ENCODE measurements at places on chromosomes 7 and 10.

DNA sequence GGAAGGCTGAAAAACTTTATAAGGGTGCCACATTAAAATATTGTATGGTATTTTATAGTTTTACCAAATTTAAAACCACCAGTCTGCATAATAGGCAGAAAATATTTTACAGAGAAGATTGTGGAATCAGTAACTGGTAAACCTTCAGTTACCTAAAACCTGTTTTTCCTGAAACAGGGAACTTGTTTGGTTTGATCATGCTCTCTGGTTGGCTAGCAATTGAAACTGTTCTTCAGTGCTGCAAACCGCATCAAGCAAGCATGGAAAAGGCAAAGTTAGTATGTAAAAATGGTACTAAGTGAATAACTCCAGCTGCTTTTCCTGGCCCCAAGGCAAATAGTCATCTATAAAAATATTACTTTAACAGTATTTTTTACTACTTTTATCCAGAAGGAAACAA is 316.9 kb upstream of the LRRN3 start:
- DNase-seq = no peak

GRCh38 chr10:17652585-17652984 is 8.6 kb downstream of the STAM start:
- no peak for DNase-seq

- peak; percentile 26 for DNase-seq
Observed at GRCh38 chr10:104336821-104337467, 1.3 kb downstream of the ITPRIP start.

DNA sequence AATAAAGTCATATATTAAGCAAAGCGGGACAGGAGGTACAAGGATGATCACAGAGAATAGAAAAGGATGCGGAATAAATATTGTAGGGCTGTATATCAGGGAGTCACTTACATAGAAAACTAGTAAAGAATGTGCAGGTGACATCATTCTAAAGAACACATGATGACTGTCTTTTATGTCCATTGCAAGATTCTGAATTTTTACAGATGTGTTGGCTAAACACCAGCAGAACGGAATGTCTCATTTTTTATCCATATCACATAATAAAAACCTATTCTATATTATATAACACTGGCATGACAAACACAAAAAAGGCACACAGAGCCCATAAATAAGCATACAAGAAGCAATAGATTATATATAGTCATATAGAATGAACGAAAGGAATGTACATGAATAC is 319.2 kb upstream of the PLXDC2 start:
- DNase-seq = no peak

DNA sequence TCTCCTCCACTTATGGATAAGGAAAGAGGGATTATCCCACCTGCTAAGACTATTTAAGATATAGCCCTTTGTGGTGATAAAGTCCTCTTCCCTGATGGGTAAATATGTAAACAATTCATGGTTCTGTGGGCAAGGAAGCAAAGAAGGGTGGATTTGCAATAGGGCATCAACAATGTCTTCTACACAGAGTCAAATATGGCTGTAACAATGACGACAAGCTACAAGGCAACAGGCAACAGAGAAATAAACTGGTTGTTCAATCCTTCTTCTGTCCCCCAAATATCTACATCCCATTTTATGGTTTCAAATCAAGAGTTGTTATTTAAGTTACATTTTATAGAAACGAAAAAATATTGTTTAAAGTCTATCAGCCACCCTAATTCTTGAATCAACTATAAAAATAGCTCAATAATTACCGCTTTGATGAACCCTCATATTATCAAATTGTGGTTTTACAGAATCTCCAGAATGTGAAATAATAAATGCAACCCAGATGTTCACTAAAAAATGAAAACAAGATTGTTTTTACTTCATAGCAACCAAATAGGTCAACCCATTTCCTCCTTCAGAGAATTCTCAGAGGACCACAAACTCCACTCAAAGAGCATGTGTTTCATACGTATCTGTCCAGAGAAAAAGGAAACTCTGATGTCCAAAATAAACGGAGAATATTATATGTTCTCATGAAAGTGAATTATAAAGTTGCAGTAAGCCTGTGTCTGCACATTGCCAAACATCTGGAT is 13.8 kb downstream of the CYTH3 start:
- peak; percentile 64 for DNase-seq

GRCh38 chr10:93820434-93820833 is 62.7 kb downstream of the LGI1 start:
- no peak for DNase-seq

DNA sequence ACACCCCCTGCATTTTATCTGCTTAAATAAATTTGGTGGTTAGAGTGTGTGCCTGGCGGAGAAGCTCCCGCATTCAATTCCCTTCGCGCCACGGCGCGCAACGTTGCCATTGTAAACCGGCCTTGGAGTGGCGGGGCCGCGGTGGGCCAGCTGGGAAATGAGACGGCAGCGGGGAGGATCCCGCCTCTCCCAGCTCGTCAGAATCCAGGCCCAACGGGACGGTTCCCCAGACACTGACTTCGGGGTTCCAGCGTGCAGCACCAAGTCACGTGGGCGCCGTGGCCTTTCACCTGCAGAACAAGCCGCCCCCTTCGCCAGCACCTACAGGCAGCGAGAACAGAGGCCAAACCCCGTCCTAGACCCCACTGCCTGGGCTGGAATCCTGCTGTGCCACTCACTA is 103.4 kb downstream of the GRID1 start:
- DNase-seq = no peak

DNA sequence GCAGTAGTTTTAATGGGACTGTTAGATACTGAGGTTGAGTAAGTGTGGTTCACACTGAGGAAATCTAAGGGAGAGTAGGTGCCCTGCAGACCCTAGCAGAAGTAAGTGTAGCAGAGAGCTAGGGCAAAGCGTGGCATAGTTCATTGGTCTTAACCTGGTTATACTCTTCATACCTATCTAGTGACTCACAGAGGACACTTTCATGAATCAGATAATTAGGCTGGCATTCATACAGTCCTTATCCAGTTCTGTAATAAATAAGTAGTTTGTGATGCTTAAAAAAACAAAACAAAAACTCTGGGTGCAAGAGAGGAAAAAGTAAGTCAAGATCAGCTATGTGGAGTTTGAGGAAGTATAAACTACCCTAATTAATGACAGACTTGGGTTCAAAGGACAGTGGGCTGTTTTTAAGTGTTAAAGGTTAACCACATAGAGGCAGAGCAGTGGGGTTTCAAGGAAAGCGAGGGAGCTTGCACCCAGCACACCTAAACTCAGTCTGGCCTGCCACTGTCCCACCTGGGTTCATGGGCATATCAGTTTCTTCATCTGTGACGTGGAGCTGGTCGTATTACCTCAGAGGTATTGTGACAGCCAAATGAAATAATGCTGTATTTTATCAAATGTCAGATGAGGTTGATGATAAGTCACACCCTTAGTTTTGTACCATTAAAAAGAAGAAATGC is 27.1 kb downstream of the LMTK2 start:
- DNase-seq = peak; percentile 77

DNA sequence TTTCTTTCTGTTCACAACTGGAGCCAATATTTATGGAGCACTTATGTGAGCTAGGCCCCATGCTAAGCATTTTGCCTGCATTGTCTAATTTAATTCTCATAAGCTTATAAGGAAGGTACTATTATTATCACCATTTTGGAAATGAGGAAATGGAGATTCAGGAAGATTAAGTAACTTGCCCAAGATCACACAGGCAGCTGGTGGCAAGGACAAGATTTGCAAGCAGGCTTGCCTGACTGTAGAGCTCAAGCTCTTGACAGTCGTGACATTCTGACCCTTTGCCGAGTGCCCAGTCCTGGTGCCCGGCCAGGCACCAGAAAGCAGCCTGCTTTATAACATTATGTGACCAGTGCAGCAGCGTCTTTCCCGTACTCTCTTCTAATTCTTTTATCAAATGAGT is 38.2 kb downstream of the WNT2 start:
- DNase-seq = no peak

- no peak for DNase-seq
Observed at GRCh38 chr7:21408481-21408820, 19.4 kb upstream of the SP4 start.

DNA sequence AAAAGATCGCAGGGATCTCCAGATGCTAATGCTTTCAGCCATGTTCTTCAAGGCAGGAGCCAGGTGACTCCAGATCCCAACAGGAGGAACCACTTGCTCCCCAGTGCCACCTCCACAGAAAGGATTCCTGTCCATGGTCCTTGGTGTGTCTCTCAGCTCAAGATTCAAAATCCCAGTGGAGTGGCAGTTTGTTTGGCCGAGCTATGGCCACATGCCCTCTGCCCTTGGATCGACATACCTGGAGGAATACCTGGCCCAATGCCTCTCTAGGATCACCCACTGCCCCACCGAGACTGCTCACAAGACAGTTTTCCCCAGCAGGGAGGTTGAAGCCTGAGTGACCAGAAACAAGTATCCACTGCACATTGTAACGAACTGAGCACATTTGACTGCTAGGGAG is 3.9 kb upstream of the GPRIN2 start:
- no peak for DNase-seq

- no peak for DNase-seq
Observed at GRCh38 chr7:44451123-44451522, 39.3 kb downstream of the NUDCD3 start.

- no peak for DNase-seq
Observed at GRCh38 chr10:69657430-69657829, 27.4 kb downstream of the FAM241B start.

- no peak for DNase-seq
Observed at GRCh38 chr10:125157505-125157904, 2.9 kb downstream of the CTBP2 start.

GRCh38 chr7:69624435-69625230 is 26.4 kb downstream of the AUTS2 start:
- no peak for DNase-seq

GRCh38 chr7:45918556-45918955 is 2.5 kb downstream of the IGFBP3 start:
- DNase-seq = no peak

- no peak for DNase-seq
Observed at GRCh38 chr7:91285696-91286355, 21.6 kb downstream of the FZD1 start.

GRCh38 chr10:52276986-52277385 is 37.1 kb upstream of the DKK1 start:
- DNase-seq = no peak

DNA sequence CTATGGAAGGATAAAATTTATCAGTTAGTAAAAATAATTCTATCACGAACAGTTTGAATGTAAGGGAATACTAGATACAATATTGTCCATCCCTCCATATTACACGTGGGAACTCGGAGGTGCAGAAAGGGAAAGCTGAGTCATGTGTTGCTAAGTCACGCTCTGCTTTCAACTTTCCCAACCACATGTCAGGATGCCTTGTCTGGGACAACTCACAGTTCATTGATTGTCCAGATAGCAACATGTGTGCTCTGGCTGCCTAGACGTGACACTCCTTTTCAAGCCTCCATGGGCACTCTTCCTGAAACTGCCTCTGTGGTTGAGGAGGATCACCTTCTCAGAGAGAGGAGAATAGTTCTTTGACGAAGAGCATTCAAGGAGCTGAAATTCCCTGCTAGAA is 808.1 kb downstream of the GRID1 start:
- DNase-seq = no peak

- no peak for DNase-seq
Observed at GRCh38 chr10:22629852-22630233, 84.5 kb downstream of the PIP4K2A start.

- no peak for DNase-seq
Observed at GRCh38 chr7:16411391-16411790, 9.9 kb downstream of the CRPPA start.

- no peak for DNase-seq
Observed at GRCh38 chr10:125369382-125370326, 209.3 kb upstream of the CTBP2 start.

GRCh38 chr10:129888784-129889616 is 75.1 kb downstream of the EBF3 start:
- DNase-seq = peak; percentile 70

- DNase-seq = no peak
Observed at GRCh38 chr7:134899729-134900128, 86.6 kb upstream of the AGBL3 start.

- DNase-seq = no peak
Observed at GRCh38 chr7:135200821-135201331, 10.4 kb downstream of the WDR91 start.

DNA sequence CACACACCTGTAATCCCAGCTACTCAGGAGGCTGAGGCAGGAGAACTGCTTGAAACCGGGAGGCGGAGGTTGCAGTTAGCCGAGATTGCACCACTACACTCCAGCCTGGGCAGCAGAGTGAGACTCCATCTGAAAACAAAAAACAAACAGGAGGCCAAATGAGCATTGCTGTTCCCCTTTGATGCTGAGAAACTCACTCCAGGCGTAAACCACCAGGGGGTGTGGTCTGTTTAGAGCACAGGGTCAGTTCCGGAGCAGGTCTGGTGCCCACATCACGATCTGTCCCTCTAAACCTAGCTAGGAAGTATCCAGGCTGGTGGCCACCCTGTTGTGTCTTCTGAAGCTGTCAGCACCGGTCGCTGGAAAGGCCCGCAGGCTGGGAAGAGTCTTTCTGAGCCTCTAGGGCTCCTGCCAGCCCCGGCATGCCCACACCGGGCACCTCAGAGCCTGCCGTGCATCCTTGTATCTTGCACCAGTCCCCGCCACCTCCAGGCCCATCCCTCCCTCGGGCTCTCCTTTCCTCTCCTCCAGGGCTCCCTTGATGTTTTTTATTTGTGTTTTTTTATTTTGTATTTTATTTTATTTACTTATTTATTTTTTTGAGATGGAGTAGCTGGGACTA is 66.3 kb upstream of the SH2B2 start:
- DNase-seq = no peak

DNA sequence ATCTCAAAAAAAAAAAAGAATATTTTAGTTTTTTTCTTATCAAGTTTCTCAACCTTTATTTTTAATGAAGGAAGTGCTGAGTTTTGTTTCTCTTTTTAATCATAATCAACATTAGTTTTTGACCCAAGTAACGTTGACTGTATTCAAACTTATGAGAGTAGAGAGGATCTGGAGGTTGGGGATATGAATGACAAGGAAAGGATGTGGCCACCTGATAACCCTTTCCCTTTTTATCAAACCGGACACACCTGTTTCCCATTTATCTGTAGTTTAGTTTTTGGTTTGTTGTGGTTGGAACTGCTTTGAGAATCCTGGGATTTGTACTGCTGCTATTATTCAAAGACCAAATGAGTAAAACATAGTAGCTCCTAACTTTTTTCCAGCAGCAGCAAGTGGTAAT is 38.6 kb downstream of the HACD1 start:
- no peak for DNase-seq

DNA sequence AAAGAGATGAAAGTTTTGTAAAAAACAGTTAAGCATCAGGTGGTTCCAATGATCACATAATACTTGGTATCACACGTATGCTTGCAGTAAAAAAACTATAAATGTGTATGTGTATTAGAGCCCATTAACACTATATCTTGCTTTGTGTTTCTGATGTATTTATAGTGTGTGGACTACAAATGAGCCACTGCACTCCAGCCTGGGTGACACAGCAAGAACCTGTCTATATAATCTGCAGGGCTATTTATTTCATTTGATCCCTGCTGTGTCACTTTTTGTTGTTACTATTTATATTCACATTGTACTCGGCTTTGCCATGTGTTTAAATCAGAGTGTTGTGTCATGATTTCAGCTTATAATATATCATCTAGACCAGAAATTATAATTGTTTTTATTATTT is 487.8 kb upstream of the TEX47 start:
- no peak for DNase-seq
